T-cell (primary cell): ENCODE measurements at places on chromosomes 16 and 17. TPM values are rescaled to one million over a fixed set of nuclear protein-coding genes. Genes with fewer than 3 reads are reported as not detected.

GRCh38 chr17:19334331-19334730, 28.2 kb downstream of the B9D1 start:
- H3K27me3 ChIP-seq = no peaks in the 10 kb centered on the region
- DNase-seq = no peak
- no peaks in the 10 kb centered on the region for H3K36me3 ChIP-seq
- H3K27ac ChIP-seq = no peak overlapping the region
- H3K4me3 ChIP-seq = no peak overlapping the region

DNA sequence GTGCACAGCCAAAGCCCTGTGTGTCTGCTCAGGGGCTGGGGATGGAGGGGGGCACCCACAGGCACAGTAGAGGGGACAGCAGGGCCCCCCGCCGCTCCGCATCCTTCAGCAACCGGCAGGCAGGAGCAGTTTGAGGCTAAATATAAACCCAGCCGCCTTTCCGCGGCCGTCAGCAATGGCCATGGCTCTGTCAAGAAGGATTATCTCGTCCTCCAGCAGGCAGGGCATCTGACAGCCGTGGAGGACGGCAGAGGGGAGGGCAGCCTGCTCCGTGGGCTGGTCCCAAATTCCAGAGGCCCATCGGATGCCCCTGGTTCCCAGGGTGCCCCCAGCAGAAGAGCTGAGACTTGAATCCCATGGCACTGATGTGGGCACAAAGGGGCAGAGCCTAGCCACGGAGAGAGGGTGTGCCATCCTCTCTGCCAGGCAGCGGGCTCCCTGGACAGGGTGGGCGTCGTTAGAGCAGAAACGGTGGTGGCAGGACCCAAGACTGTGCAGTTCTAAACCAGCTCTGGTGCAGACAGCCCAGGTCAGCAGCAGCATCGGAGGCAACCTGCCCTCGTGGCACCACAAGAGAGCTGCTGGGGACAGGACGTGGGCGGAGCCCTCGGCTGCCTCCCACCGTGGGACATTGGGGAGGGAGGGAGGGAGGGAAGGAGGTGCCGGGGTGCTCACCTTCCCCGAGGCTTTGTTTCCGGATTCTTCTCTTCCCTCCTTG, 198.8 kb upstream of the CIBAR2 start:
- H3K4me1 ChIP-seq = peaks cover 63% of the 10 kb centered on the region
- peak overlapping the region; percentile 44 for H3K27ac ChIP-seq
- no peaks in the 10 kb centered on the region for H3K36me3 ChIP-seq
- peak overlapping the region; percentile 19 for H3K4me3 ChIP-seq

CUEDC1 gene
- total RNA-seq = not detected

DOC2B gene
- total RNA-seq = 0.16 TPM

GRCh38 chr17:53336281-53336680, 486.4 kb upstream of the KIF2B start:
- H3K4me1 ChIP-seq = no peaks in the 10 kb centered on the region
- H3K27me3 ChIP-seq = no peaks in the 10 kb centered on the region
- DNase-seq = no peak
- H3K36me3 ChIP-seq = no peaks in the 10 kb centered on the region

- peaks cover 50% of the 10 kb centered on the region for H3K4me1 ChIP-seq
- H3K36me3 ChIP-seq = no peaks in the 10 kb centered on the region
- no peak for DNase-seq
- no peak overlapping the region for H3K4me3 ChIP-seq
These were observed 32.9 kb downstream of the CPSF4L start for GRCh38 chr17:73228748-73229236.
